ENCODE measurements at places on chromosomes 3 and 15.

GRCh38 chr3:55668359-55668758, 181.3 kb upstream of the WNT5A start:
- DNase-seq = no peak

DNA sequence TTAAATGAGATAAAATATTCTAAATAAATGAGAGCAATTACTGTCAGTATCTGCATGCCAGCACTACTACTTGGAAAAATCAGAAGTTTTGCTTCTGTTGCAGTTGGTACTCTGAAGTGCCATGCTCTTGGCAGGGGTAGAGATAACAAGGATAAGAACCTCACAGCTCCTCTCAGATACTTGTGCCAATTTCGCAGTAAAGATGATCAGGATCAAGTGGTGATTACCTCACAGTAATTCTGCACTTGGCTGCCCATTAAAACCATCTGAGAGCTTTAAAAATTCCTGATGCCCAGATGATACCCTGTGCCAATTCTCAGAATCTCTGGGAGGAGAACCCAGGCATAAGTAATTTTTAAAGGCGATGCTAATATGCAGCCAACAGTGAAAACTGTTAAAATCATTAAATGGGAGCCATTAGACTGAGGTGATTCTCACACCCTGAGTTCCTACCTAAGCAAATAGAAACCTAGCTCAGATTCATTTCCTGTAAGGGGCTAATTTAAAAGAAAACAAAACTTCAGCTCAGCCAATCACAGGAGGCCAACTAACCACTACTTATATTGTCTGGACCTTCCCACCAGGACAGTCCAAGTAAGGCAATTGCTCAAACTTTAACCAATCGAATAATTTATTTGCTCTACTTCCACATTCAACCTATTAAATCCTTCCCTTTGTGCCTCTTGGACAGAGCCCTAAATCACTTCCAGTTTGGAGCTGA, 171.2 kb downstream of the KCNMB2 start:
- no peak for DNase-seq

DNA sequence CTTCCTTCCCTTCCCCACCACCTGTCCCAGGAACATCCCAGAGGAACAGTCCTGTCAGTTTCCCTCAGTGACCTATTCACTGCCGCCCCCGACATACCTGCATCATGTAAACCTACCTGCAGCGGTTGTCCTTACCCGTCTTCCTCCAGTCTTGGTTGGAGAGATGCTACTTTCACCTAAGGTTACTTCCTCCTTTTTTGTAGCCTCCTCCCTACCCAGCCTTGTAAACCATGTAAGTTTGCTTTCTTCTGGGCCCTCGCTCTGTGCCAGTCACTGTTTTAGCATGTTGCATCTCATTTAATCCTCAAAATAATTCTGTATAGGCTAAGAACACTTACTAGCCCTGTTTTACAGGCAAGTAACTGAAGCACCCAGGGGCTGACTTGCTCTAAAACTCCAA, 58.3 kb downstream of the GPR171 start:
- DNase-seq = no peak

DNA sequence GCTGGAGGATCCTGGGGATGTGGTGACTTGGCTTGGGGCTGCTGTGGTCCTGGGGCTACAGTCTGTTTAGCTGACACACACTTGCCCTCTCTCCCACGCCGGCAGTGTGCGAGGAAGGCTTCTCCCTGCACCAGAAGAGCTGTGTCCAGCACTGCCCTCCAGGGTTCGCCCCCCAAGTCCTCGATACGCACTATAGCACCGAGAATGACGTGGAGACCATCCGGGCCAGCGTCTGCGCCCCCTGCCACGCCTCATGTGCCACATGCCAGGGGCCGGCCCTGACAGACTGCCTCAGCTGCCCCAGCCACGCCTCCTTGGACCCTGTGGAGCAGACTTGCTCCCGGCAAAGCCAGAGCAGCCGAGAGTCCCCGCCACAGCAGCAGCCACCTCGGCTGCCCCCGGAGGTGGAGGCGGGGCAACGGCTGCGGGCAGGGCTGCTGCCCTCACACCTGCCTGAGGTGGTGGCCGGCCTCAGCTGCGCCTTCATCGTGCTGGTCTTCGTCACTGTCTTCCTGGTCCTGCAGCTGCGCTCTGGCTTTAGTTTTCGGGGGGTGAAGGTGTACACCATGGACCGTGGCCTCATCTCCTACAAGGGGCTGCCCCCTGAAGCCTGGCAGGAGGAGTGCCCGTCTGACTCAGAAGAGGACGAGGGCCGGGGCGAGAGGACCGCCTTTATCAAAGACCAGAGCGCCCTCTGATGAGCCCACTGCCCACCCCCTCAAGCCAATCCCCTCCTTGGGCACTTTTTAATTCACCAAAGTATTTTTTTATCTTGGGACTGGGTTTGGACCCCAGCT, 2.9 kb upstream of the FES start:
- DNase-seq = no peak

DNA sequence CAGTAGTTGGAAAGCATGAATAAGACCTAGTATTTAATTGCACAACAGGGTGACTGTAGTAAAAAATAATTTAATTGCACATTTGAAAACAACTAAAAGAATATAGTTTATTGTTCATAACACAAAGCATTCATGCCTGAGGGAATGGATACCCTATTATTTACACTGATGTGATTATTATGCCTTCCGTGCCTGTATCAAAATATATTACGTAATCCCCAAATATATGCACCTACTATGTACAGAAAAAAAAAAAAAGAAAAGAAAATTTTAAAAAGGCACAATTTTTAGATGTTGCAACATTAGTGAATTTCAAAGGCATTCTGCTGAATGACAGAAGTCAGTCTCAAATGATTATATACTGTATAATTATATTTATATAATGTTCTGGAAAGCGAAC, 647.2 kb upstream of the BCHE start:
- no peak for DNase-seq

- no peak for DNase-seq
Measured at GRCh38 chr3:64691051-64691450, 3.3 kb upstream of the ADAMTS9 start.

GRCh38 chr3:132183811-132184210, 133.4 kb upstream of the ACP3 start:
- no peak for DNase-seq

DNA sequence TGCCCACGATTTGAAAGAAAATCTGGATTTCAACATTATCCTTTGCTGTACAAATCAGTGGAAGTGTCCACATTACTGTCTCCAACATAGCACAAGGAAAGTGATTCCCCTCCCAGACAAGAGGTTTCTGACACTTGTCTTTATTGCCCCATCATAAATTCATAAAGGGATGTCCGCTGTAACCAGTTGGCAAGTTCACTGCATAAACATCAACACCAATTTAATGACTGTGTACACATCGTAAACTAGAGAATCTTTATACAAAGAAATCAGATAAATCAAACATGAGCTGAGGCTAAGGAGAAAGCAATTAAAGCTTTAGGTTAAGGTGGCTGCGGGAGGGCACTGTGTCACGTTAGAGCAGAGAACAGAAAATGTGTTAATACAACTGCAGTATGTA, 129.8 kb downstream of the MEIS2 start:
- DNase-seq = no peak

GRCh38 chr3:12608376-12608775, 51.5 kb downstream of the MKRN2 start:
- no peak for DNase-seq

GRCh38 chr3:145906755-145907154, 254.2 kb downstream of the PLOD2 start:
- DNase-seq = no peak

DNA sequence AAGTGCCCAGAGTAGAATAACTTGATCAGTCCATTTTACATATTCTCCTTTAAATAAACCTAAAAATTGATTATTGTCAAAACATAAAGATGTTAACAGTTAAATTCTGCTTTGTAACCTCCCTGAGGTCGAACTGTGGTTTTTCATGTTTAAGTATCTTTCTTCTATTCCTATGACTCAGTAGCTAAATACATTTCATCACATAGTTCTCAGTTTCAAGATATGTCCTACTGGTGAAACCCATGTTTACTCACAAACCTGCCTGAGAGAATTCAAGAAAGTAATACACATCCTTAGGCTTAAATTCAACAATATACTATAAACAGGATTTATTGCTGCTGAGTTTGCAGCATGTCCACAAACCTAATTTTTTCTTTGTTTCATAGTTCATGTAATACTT, 692.9 kb downstream of the ZPLD1 start:
- DNase-seq = no peak

DNA sequence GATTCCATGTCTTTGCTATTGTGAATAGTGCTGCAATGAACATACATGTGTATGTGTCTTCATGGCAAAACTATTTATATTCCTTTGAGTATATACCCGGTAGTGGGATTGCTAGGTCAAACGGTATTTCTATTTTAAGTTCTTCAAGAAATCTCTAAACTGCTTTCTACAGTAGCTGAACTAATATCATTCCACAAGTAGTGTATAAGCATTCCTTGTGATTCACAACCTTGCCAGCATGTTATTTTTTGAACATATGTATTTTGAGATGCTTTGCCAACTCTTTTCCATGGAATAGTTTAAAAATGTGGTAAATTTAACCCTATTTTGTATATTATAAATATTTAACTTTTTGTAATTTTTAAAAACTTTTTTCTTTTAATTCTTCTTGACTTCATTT, 592.7 kb upstream of the NAALADL2 start:
- no peak for DNase-seq

DNA sequence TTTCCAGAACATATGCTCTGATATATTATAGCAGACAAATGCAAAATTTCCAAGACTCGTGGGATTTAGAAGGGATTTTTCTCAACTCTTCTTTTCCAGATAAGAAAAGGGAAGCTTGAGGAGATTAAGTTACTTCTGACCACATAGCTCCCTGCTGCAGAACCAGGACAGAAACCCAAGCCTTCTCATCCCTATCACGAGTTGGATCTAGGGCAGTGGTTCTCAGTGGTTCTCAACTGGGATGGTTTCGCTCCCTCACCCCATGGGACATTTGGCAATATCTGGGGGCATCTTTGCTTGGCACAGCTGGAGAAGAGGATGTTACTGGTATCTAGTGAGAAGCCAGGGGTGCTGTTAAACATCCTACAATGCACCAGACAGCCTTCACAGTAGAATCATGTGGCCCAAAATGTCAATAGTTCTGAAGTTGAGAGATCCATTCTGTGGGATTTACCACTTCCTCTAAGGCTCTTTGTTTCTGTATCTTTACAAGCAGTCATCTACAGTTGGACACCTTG, 64.2 kb downstream of the LIPC start:
- no peak for DNase-seq

DNA sequence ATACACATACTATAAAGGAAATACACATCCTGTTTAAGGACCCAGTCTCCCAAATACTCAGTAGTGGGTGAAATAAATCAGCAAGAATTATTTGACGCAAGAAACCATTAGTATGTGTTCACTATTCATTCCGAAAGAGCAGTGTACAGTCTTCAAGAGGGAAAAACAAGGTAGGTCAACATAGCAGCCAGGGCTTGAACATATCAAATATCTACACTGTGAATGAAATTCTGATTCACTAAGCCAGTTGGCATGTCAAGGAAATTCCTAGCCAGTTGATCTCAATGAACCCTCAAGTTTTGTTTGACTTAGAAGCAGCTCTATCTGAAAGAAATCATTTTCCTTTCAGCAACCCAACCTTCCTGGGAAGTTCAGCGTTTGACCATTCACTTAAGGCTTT, 99.0 kb downstream of the CNTN3 start:
- DNase-seq = no peak

DNA sequence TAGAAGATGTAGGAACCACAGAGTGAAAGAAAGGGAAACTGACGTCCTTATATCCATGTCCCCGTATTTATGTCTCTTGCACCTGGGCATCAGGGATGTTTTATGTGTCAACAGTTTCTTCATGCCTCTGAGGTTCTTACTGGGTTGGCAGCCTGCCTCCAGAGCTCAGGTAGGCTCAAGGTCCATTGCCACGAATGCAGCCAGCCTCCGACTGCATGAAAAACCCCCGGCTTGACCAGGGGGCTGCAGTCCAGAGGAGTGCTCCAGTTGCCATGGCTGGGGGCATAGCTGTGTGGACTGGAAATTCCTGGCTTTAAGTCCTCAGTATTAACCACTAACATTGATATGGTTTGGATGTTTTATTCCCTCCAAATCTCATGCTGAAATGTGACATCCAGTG, 2.8 kb upstream of the CSPG5 start:
- DNase-seq = no peak

DNA sequence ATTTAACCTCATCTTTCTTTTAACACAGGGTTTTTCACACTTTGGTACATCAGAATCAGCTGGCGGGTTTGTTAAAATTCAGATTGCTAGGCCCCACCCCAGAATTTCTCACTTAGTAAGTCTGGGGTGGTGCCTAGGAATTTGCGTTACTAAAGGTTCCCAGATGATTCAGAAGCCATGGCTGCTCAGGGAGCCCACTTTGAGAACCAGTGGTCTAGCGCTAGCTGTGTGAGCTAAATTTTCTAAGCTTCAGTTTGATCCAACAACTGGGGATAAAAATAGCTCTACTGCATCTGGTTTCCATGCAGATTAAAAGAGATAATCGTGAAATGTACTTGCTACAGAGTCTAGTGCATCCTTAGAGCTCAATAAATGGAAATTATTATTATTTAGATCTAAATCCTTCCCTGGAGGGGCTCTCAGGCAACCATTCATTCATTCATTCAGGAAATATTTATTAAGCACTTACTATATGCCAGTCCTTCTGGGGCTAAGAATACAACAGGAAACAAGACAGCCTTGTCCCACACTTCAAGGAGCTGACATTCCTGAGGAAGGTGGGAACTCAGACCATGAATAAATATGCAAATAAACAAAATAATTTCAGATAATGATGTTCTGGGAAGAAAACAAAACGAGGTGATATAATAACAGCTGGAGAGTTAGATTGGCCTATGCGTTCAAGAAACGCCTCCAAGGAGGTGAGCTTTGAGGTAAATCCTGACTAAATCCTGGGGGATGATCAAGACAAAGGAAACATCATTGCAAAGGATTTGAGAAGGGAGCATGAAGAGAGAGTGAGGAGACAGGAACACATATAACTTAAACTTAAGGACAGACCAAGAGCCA, 3.9 kb upstream of the CIDEC start:
- no peak for DNase-seq

GRCh38 chr15:36877796-36878683, 222.3 kb downstream of the MEIS2 start:
- DNase-seq = no peak

GRCh38 chr3:195877767-195878423, 30.5 kb downstream of the TNK2 start:
- no peak for DNase-seq
